ENCODE measurements at places on chromosomes 1 and 21. TPM values are rescaled to one million over a fixed set of nuclear protein-coding genes. Genes with fewer than 3 reads are reported as not detected.

The FCN3 gene
- 13.2 TPM for total RNA-seq

The CRABP2 gene
- total RNA-seq = not detected

- H3K4me1 ChIP-seq = no peaks in the 10 kb centered on the region
- H3K4me3 ChIP-seq = no peak overlapping the region
- H3K27me3 ChIP-seq = no peaks in the 10 kb centered on the region
- DNase-seq = no peak
These were observed 19.4 kb upstream of the CLIC6 start for GRCh38 chr21:34649400-34649799.

The RXFP4 gene
- not detected for total RNA-seq

GRCh38 chr1:206011057-206011456 is 7.9 kb upstream of the RAB7B start:
- DNase-seq = no peak
- no peak overlapping the region for H3K4me3 ChIP-seq
- no peaks in the 10 kb centered on the region for H3K36me3 ChIP-seq
- no peaks in the 10 kb centered on the region for H3K4me1 ChIP-seq
- H3K27ac ChIP-seq = no peak overlapping the region
- H3K27me3 ChIP-seq = no peaks in the 10 kb centered on the region

- no peak overlapping the region for H3K4me3 ChIP-seq
- H3K27me3 ChIP-seq = no peaks in the 10 kb centered on the region
- no peak for DNase-seq
These were observed 447.3 kb downstream of the PLA2G4A start for GRCh38 chr1:187275985-187276575.

DNA sequence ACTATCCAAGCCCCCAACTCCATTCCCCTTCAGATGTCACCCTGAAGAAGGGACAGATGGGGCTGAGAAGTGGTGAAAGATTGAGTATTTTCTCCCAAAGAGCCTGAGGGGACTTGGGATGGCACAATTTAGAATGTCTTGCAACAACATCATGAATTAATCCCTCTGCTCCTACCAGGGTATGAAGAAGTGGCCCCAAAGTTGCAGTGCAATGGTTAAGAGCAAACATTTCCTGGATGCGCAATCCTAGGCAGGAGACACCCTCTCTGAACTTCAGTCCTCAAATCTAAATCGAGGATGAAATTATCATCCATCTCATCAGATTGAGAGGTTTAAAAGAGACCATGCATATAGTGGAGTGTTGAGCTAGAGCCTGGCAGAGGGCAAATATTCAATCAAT is 28.6 kb upstream of the CITED4 start:
- no peaks in the 10 kb centered on the region for H3K4me1 ChIP-seq
- DNase-seq = no peak
- H3K36me3 ChIP-seq = no peaks in the 10 kb centered on the region
- H3K4me3 ChIP-seq = no peak overlapping the region
- H3K27me3 ChIP-seq = no peaks in the 10 kb centered on the region

GRCh38 chr1:183433703-183434102 is 15.5 kb upstream of the NMNAT2 start:
- H3K27ac ChIP-seq = no peak overlapping the region
- DNase-seq = no peak
- H3K4me3 ChIP-seq = no peak overlapping the region
- H3K27me3 ChIP-seq = no peaks in the 10 kb centered on the region
- no peaks in the 10 kb centered on the region for H3K36me3 ChIP-seq

All from ascending aorta (tissue), 2 donors.